Kasumi-1 (cell line): ENCODE measurements at places on chromosomes 2 and 18.

DNA sequence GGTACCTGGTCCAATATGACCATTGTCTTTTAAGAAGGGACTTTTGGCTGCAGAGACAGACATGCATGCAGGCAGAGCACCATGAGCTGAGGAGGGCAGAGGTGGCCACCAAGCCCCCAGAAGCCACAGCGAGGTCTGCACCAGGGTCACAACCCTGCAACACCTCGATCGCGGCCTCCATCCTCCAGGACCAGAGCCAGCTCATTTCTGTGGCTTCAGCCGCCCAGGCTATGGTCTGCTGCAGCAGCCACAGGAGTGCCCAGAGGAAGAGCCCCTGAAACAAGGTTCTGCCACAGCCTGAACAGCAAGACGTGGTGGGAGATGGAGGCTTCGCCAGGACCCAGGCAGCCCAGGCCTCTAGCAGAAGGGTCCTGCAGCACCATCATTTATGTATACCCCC, 53.9 kb downstream of the ANKMY1 start:
- no peak for DNase-seq

- DNase-seq: peak; percentile 68
Measured at GRCh38 chr2:240565333-240566202, 2.7 kb upstream of the RNPEPL1 start.

DNA sequence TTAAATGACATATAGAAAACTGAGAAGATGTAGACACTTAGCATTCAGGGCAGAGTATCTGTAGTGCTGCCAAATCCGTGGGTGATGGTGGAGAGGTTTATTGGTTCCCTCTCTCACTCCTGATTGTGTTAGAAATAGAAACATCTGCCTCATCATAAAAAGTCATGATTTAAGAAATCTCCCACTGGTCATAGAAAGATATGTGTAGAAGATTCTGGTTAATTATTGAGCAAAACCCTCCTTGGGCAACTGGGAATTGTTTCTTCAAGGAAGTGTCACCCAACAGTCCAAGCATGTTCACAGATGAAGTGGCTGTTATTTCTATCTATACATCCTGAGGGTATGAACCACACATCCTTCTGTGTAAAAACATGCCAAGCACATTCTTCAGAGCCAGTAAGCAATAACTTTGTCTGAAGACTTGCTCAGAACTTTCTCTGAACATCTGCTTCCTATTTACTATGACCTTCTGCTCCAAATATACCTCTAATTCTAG, 33.6 kb upstream of the CHRNA1 start:
- DNase-seq: peak; percentile 11

DNA sequence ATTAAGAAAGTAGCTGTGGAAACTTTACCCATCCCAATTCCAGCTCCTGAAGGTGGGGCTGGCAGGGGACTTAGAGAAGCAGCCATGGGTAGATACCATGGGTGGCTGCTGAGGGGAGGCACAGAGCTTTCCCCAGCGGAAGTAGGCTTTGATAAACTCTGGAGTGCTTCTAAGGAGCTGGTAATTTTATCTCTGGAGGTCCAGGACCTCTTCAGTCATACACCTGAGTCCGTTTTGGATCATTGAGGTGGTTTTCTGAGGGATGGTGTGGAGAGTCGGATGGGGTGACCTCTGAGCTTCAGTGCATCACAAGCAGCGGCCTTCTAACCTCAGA, 36.7 kb upstream of the BMP10 start:
- DNase-seq: no peak
